SW480 (cell line): ENCODE measurements at places on chromosomes 2 and 18.

DNA sequence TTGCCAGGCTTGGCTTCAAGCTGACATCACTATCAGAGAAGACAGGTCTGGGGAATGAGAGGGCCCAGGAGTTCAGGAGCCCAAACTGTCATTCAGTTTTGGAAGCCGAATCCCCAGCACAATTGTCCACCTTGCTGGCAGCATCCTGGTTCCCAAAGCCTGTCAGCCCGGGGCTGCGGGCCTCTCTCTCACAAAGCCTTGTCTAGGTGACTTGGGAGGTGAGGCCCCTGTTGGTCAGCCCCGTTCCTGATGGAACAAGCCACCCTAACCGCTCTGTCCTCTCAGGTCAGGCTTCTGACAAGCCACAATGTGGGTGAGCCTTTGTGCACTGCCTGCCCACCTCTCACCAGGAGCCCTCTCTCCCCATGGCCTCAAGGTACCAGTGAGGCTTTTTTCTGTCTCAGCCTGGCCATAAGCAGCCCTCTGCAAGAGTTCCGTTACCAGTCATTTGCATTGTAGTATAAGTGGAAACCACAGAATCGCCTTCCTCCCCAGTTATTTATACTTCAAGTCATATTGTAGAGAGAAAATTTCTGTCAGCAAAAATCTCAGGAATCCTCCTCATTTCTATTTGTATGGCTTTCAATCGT, 100.6 kb downstream of the MSH2 start:
- DNase-seq: no peak

DNA sequence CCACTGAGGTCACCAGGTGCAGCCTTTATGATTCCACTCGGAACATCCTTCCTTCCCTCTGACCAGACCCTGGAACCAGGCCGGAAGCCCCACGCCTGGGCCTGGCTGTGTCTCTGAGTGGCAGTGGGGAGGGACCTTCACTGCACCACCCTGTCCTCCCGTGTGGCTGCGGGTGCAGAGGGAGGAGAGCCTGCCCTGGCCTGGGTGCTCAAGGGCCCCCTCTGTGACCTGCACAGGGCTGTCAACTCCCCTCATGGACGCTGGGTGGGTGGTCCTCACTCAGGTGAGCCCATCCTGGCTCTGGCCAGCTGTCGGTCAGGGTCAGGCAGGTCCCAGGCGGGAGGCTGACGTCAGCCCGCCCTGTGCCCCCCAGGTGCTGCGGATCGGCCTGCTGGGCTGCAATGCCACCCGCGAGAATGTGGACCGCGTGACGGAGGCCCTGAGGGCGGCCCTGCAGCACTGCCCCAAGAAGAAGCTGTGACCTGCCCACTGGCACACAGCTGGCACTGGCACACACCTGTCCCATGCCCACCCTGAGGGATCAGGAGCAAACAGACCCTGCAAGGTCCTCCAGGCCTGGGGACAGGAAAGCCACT, 9.8 kb downstream of the AGXT start:
- DNase-seq: no peak

DNA sequence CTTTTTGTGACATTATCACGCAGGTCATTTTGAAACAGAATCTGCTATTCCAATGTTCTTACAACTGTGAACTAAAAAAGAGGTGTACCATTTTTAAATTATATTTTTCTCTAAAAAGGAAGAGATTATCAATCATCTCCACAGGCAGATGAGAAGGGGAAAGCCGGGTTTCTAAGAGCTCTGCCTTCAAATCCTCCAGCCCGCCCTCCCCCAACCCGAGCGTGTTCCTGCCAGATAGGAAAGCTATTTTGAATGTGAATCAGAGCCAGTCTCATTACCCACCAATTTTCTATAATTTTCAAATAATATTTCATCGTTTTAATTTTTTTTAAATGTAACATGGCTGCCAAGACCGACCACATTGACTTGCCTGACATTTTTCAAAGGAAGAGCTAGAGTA, 65.9 kb downstream of the KCNF1 start:
- no peak for DNase-seq

DNA sequence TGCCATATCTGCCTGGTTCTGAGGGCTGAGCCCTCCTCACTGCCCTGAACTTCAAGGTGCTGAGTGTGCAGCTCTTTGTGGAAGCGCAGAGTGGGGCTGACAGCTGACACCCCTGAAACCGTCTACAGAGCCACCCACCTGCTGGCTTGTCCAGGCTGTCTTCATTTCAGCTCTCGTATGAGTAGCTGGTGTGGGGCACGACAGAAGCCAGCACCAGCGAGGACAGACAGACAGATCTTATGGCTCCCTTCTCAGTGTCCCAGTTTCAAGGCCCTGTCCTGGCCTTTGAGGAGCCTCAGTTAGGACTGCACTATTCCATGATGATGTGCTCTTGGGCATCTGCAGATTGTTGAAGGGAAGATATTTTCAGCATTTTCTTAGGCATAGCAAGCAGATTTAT, 287.1 kb downstream of the SLC4A3 start:
- no peak for DNase-seq

- DNase-seq: no peak
Observed at GRCh38 chr2:169511818-169512217, 2.3 kb downstream of the KLHL41 start.

DNA sequence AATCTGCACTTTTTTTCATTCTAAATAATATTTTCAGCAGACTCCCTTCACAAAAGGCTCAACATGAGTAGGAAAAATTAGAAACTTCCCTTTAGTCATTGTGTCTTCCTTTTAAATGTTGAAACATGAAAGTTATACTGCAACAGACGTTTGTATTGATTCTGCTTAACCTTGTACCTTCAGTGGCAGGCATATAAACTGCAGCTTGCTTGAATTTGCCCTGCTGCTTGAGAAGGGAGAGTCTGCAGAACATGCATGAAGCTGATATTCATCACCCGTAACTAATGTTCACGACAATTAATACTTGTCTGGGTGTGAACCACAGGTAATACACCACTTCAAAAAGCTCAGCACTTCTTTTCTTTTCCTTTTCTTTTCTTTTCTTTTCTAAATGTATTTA, 294.7 kb upstream of the LRP1B start:
- no peak for DNase-seq

GRCh38 chr2:160043265-160043664, 19.1 kb downstream of the PLA2R1 start:
- no peak for DNase-seq

- no peak for DNase-seq
Observed at GRCh38 chr18:22228976-22229375, 59.6 kb downstream of the GATA6 start.

- DNase-seq: peak; percentile 79
Observed at GRCh38 chr2:229273723-229274338, 2.7 kb upstream of the PID1 start.

- DNase-seq: no peak
Observed at GRCh38 chr2:100959225-100959880, 42.7 kb upstream of the RPL31 start.

- DNase-seq: no peak
Observed at GRCh38 chr2:4937550-4937949, 754.6 kb upstream of the SOX11 start.

DNA sequence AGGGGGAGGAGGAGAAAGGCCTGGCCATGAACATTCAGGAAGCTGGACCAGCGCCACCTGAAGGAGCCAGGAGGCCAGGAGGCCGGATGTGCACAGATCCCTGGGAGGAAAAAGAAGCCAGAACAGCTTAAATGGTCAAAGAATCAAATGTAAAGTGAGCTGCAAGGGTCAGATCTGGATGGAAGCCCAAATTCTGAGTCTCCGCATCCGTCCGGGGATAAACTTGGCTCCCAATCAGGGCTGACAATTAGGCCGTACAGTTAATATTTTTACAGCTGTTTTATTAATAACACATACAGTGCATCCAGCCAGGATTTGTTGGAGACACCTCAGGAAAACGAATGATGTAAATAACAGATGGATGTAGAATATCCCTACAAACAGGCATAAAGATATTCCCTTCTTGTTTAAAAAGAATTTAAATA, 495.1 kb upstream of the TCF4 start:
- no peak for DNase-seq

- no peak for DNase-seq
Observed at GRCh38 chr18:49277395-49278036, 182.9 kb downstream of the DYM start.

- DNase-seq: no peak
Observed at GRCh38 chr2:206208900-206209299, 49.2 kb downstream of the EEF1B2 start.

- DNase-seq: peak; percentile 58
Observed at GRCh38 chr18:46917108-46917802, at the start of the genes KATNAL2 and PIAS2. Gene KATNAL2 (plus strand): TSS chr18:46917602. CDS start chr18:46946873, 29,271 bp downstream. Gene PIAS2 (minus strand): TSS chr18:46917507. CDS start chr18:46917345, 162 bp downstream.

- DNase-seq: peak; percentile 19
Observed at GRCh38 chr2:16400127-16400623, 265.5 kb downstream of the CYRIA start.

DNA sequence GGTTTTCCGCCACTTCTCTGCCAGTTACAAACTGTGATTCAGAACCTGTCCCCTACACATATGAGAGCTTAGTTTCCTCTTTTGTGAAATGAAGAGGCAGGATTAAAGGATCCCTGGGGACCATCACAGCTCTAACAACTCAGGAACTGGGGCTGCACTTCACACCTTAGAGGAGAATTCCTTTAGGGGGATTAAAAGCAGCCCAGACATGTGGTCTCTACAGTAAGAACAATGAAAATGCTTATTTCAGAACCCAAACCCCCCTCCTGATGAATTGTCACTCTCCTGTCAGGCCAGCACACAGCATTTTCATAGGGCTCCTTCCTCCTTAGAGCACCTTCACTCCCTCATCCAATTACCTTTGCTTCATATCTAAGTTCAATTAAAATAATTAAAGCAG, 101.5 kb upstream of the NEDD4L start:
- no peak for DNase-seq

GRCh38 chr2:174259981-174260380, 11.6 kb upstream of the OLA1 start:
- no peak for DNase-seq

GRCh38 chr2:44392338-44392943, 30.7 kb downstream of the CAMKMT start:
- peak; percentile 31 for DNase-seq

DNA sequence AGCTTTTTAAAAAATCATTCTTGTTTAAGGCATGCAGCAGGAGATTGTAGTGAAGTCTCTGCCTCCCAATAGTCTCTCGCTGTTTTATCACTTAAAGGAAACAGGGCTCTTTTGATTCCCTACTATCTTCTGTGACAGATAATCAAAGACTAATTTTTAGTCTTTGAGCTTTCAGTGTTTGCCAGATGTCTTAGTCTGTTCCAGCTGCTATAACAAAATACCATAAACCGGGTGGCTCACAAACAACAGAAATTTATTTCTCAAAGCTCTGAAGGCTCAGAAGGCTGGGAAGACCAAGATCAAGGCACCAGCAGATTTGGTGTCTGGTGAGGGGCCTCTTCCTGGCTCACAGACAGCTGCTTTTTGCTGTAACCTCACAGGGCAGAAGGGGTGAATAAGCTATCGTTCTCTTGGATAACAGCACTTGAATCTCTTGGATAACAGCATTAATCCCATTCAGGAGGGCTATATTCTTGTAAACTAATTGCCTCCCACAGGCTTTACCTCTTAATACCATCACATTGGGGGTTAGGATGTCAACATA, 37.8 kb upstream of the STAT4 start:
- DNase-seq: no peak

DNA sequence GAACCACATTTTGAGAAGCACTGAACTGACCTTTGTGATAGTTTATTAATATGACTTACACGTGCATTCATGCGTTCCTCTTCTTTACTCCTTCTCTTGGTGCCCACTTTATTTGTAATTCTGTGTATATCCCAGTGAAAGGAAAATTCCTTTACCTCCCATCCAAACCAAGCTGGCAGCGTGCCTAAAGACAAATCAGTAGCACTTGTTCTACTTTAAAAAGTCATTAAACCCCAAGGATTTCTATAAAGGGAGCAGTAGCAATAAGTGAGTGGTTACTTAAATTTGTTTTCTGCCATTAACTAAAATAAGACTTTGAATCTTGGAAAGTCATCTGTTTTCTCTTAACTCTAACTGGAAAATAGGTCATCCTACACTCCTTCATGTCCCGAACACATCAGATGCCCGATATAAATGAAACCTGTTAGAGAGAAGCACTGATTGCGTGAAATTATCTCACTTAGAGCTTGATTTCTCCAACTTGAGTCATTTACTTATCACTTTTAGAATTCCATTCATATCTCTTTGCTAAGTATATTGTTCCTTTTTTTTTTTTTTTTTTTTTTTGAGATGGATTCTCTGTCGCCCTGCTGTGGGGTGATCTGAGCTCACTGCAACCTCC, 10.7 kb downstream of the PIK3C3 start:
- no peak for DNase-seq

DNA sequence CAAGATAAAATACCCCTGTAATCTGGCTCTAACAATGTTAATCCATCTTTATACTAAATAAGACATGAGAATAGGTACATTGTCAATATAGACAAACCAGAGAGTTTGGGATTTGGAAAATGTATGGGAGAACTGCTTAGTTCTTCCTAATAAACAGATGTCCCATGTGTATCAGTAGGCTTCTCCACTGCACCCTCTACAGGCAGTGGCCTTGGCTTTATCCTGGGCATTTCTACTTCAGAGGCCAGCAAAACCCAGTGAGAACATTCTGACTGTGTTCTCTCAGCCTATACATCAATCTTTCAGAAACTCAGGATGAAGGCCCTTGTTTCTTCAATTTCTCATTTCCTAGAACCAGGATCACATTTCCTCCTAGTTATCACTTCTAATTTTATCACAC, 1167.5 kb upstream of the ACVR2A start:
- peak; percentile 3 for DNase-seq

- no peak for DNase-seq
Observed at GRCh38 chr2:200649724-200650123, 63.9 kb downstream of the AOX1 start.

- no peak for DNase-seq
Observed at GRCh38 chr18:78892721-78893120, 86.9 kb upstream of the SALL3 start.

- DNase-seq: no peak
Observed at GRCh38 chr2:2779727-2780126, 448.7 kb upstream of the MYT1L start.

- DNase-seq: no peak
Observed at GRCh38 chr2:98408155-98408554, 36.5 kb upstream of the INPP4A start.

DNA sequence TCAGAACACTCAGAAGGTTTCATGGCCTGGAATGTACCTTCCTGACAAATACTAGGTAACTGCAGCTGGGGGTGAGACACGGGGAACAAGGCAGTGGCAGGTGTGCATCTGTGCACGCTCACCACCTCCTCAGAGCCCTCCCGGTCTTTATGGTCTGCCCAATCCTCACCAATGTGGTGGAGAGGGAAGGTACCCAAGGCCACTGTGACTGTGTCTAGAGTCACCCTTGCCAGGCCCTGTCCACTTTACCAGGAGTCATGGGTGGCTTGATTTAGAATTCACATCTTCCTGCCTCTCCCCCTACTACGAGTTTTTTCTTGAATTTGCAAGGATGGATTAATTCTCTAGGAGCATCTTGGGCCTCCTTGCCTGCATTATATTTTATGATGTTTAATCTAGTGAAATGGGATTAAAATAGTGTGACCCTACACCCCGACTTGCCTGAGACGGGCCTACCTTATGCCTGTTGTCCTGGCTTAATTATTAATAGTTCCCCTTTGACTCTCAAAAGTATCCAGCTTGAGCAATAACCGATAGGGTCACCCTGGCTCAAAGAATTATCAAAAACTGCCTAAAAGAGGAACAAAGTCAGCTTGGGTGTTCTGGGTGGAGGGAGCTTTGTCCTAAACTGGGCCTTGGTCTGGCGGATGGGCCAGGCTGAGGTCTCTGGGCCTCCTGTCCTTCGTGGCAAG, 56.5 kb downstream of the ACAA2 start:
- no peak for DNase-seq
